ENCODE measurements at places on chromosomes 1 and 21.

- no peak for DNase-seq
Observed at GRCh38 chr1:170284951-170285350, 139.2 kb downstream of the NTMT2 start.

- DNase-seq, result no peak
Observed at GRCh38 chr1:45051005-45051772, 39.1 kb downstream of the UROD start.

DNA sequence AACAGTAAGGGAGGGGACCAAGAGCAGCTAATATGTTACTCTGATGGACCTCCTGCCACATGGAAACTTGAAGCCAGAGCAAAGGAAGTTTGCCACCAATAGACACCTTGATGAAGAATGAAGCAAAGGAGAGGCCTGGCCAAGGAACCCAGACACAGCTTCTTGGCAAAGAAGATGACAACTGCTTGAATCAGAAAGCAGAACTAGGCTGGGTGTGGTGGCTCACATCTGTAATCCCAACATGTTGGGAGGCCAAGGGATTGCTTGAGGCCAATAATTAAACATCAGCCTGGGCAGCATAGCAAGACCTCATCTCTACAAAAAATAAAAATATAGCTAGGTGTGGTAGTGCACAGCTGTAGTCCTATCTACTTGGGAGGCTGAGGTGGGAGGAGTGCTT is 31.7 kb upstream of the CAPZB start:
- no peak for DNase-seq

- DNase-seq, result no peak
Observed at GRCh38 chr1:76827066-76827465, 40.2 kb upstream of the ST6GALNAC5 start.

GRCh38 chr1:205610036-205610435 is 21.8 kb downstream of the ELK4 start:
- DNase-seq, result no peak

DNA sequence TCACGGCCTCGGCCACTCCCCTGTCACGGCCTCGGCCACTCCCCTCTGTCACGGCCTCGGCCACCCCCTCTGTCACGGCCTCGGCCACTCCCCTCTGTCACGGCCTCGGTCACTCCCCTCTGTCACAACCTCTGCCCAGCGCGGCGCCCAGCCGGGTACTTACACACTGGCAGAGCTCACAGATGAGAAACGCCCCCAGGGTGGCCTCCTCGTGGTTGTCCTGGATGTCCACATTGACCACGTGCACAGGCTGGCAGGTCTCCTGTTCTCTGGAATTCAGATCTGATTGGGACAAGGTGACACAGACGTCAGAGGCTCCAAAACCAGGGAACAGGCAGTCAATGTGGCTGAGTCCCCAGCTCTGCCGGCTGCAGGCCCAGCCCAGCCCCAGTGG is 3.3 kb upstream of the TMEM240 start:
- no peak for DNase-seq

- DNase-seq, result no peak
Observed at GRCh38 chr21:40688106-40688864, 158.7 kb downstream of the DSCAM start.

GRCh38 chr1:81428998-81429397 is 371.7 kb upstream of the ADGRL2 start:
- DNase-seq, result no peak

DNA sequence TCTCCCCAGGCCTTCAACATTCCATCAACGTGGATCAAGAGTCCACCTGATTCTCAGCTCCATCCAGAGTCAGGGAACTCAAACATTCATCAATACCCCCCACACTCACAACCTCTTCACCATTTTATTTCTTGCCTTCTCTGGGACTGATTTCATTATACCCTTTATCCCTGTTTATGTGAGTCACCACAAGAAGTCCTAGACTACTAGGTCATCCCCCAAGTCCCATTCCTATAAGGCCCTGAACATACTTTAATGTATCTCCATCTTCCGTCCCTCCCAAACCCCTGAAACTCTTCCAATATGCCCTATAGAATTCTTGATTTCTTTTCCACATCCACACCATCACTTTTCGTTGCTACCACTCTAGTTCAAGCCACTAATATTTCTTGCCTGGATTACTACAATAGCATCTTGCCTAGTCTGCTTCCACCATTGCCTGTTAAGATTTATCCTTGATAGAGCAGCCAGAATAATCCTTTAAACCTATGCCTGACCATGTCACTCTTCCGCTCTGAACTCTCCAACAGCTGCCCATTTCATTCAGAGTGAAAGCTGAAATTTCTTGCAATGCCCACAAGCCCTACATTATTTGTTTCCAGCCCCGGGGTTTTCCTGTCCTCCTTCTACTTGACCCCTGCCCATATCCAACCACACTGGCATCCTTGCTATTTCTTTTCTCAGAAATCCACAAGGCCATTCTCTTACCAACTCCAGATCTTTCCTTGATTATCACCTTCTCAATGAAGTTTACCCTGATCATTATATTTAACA is 9.4 kb upstream of the SAMD13 start:
- no peak for DNase-seq

- no peak for DNase-seq
Observed at GRCh38 chr1:147600119-147601111, 59.1 kb downstream of the BCL9 start.

All from activated T-helper 9 cell treated with anti-CD3 and anti-CD28 coated beads, Interleukin-2, amount 50 U/mL, for 16 hours (primary cell).